Left kidney (tissue), 8 donors: ENCODE measurements at places on chromosomes 3 and 15. TPM values are rescaled to one million over a fixed set of nuclear protein-coding genes. Genes with fewer than 3 reads are reported as not detected.

GRCh38 chr3:7307410-7307809 is 446.5 kb downstream of the GRM7 start:
- no peak for DNase-seq

DNA sequence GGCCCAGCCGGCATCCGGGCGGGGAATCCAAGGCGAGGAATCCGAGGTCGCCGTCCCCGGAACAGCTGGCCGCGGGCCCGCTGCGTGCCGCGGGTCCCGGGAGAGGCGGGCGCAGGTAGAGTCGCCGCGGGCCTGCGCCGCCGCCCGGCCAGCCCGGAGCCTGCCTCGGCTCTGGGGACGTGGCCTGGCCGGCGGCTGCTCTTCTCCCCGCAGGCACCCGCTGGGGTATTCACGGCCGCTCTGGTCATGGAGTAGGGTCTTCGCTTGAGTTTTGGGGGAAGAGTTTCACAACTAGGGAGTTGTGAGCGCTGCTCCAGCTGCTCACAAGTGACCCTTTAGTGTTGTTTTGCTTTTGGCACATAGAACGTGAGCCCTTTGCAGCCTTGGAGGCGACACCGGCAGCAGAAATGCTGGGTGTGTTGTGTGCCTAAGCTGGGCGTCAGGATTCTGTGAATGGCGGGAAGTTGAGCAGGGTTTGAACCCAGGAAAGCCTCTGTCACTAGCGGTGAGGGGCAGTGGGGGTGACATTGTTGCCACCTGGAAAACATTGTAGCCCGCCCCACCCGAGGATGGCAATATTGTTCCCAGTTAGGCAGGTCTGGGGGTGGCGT is 4.0 kb downstream of the TRIM71 start:
- no peak for DNase-seq

- no peak for DNase-seq
Observed at GRCh38 chr3:190848870-190849269, 13.6 kb downstream of the GMNC start.

GRCh38 chr3:85584779-85585356 is 626.1 kb downstream of the CADM2 start:
- DNase-seq: no peak

DNA sequence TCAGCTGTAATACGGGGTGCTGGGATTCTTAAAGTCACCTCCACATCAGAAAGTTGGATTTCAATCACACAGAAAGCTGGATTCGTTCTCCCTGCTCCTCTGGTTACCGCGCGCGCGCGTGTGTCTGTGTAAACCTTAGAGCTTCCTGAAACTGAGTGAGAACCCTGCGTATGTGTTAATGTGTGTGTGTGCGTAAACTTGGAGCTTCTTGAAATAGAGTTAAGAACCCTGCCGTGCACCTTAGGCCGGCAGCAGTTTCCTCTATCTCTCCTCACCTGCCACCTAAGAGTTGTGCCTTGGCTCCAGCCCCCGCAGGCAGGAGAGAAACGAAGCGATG is 531 bp downstream of the LZTFL1 start:
- peak; percentile 7 for DNase-seq

DNA sequence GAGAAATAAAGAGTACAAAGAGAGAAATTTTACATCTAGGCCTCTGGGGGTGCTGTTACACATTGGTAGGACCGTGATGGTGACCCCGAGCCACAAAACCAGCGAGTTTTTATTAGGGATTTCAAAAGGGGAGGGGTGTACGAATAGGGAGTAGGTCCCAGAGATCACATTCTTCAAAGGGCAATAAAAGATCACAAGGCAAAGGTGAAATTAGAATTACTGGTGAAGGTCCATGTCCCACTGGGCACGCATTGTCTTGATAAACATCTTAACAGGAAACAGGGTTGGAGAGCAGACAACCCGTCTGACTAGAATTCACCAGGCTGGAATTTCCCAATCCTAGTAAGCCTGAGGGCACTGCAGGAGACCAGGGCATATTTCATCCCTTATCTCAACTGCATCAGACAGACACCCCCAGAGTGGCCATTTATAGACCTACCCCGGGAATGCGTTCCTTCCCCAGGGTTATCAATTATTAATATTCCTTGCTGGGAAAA is 4.3 kb downstream of the IRAK2 start:
- no peak for DNase-seq

DNA sequence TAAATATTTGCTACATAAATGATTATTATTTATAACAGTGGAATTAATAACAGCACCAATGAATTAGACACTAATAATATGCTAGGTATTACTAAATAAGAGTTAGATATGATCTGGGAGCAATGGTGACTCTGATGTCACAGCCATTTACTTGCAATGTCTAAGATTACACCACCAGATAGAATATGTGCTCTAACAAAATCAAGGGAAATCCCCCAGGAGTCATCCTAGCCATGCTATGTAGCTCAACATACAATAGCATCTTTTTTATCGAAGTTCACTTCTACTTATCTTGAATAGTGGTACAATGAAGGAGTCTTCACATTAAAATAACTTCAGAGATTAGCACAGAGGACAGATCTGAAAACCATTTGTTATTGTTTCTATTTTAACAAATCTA is 154.0 kb downstream of the FMN1 start:
- DNase-seq: no peak

DNA sequence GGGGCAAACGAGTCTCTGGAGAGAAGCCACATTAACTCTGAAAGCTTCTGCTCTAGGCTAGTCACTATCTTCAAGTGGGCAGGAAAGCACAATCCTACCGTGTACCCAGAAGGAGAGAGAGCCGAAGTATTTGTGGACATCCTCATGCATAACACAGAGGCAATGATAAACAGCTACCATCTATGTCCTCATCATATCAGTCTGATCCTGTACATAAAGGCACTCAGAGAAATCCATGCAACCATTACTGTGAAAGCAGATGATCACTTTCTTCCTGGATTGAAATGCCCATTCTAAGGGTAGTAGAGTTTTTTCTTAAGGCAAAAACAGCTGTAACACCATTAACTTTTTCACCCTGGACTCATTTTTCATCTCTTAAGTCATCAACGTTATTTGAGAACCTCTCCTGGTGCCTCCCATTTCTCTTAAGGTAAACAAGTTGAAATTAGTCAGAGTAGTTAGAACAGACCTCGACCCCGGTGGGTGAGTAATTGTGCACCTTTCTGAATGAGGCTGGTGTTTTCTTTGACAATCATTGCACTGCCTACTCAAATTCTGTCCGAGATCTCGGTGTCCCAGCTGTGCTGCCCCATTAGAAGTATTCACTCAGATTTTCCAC is 327.4 kb downstream of the SHQ1 start:
- no peak for DNase-seq

DNA sequence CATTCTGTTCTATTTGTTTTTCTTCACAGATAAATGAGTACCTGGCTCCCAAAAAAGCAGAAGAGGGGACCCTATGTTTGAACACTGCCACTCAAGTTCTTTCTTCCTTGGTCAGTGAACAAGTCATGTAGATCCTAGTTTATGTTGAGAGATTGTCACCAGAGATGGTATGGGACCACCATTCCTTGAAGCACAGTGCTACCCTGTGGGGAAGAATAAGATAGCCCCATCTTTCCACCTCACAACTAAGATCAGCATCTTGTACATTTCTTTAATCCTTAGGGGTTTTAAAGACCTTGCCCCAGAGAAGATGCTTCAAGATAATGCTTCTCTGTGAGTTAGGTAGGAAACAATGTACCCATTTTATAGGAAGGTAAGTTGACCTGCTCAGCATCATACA is 233.5 kb upstream of the WNT5A start:
- DNase-seq: no peak

DNA sequence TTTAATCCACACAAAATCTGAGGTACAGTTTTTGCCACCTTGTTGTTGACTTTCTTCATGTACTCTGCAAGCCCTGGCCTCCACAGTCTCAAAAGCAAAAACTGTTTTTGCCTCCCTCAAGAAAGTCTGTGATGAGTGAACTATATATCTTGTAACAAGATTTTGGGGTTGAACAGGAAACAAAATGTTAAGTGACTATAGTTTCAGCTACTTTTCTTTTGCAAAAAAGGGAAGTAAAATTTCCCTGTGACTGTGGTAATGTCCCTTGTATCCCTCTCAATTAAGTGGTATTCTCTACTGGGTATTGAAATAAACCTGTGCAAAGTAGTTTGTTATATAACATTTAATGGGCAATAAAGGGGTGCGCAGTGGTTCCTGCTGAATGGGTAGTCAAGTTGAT is 21.3 kb upstream of the SCAANT1 start:
- no peak for DNase-seq

DNA sequence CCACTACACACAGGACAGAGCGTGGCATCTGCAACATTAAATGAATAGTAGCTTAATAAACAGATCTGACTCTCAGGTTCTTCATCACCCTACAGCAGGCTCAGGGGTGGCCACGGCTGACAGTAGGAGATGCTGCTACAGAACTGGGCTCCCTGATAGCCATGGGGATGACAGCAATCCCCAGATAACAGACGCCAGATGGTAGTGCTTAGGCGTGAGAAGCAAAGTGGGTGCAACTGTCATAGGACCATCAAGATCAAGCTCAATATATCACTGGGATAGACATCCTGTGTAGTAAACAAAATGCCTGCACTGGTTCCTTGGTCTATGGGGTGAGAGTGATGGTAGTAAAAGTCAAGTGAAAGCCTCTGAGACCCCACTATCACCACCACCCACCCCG is 2.6 kb upstream of the TPRA1 start:
- no peak for DNase-seq

DNA sequence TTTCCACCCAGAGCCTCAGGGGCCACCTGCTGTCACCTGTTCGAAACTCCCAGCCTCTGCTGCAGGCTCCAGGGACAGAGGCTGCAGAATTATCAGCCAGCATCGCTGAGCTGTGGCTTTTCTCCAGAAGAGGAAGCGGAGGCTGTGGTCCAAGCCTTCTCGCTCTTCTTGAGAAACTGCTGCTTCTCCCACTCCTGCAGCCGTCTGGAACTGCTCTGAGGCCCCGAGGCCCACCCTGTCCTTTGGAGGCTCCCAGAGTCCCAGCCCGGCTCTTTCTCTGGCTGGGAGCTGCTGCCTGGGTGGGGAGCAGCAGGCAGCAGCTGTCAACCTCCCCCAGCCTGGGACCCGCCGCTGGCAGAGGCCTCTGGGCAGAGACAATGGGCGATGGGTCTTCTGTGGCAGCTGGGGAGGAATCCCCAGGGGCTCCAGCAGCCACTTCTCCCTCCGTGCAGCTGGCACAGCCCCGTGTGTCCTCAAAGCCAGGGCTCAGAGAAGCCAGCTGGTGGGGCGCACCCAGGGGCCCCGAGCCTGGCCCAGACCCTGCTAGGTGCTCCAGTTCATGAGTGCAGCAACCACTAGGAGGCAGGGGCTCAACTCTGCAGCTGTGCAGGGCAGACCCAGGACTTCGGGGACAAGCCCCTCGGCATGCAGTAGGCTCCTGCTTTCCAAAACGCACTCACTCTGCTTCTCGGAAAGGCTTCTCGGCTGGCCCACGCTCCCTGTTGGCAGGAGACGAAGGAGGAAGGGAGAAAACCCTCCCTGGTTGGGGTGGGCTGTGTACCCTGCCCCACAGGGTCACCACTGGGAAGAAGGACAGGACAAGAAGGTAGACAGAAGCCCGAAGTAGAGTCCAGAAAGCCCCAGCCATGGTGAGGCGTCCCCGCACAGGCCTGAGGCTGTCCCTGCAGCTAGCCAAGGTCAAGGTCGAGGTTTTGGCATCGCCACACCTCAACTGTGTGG is 49.9 kb upstream of the FURIN start:
- DNase-seq: no peak

- no peak for DNase-seq
Observed at GRCh38 chr15:98980899-98981228, 26.7 kb downstream of the PGPEP1L start.

- no peak for DNase-seq
Observed at GRCh38 chr15:42010434-42010833, 10.4 kb downstream of the PLA2G4E start.

Gene POTEB2
- not detected for polyA plus RNA-seq
